ENCODE measurements at places on chromosomes 7 and 10. TPM values are rescaled to one million over a fixed set of nuclear protein-coding genes. Genes with fewer than 3 reads are reported as not detected.

Gene CWF19L1
- 17.5 TPM for total RNA-seq

Gene ACHE
- 0.14 TPM for total RNA-seq

Gene ASAH2
- 0.72 TPM for total RNA-seq

Gene FAM237B
- not detected for total RNA-seq

Gene SHH
- not detected for total RNA-seq

Gene CHST15
- 6.3 TPM for total RNA-seq

Gene ZFAND4
- 8.6 TPM for total RNA-seq

Gene NPFFR1
- not detected for total RNA-seq

Gene CFAP69
- total RNA-seq = 3.6 TPM
